ENCODE measurements at places on chromosomes 5 and 9.

GRCh38 chr5:96896806-96897205 is 20.5 kb downstream of the ERAP2 start:
- no peak for DNase-seq

DNA sequence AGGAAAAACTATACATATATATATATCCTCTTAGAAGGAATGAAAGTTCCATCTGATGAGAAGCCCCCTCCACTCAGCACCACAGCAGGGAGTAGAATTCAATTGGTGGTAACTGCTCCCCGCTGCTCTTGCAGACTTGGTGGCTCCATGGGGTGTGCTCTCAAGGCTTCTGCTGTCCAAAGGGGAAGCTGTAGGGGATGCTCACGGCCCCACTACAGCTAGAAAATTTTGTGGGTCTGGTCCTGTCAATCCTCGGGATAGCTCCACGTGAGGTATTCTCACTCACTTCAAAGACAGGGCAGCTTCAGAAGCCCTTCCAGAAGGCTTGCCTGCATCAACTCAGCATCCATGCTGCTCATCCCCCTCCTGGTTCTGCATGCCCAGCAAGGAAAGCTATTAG is 247.2 kb downstream of the CETN3 start:
- no peak for DNase-seq

- no peak for DNase-seq
These were observed 766.4 kb upstream of the WWC1 start for GRCh38 chr5:167525004-167525403.

DNA sequence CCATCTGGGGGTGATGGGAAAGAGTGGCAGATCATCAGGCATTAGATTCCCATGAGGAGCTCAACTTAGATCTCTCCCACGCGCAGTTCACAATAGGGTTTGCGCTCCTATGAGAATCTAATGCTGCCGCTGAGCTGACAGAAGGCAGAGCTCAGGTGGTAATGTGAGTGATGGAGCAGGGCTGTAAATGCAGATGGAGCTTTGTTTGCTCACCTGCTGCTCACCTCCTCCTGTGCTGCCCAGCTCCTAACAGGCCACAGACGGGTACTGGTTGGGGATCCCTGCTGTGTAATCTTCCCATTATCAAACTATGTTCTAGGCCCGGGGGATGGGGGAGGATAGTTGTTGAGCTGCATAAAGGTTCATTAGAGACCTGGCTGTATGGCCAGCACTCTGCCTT is 58.4 kb downstream of the UGCG start:
- DNase-seq, result no peak

- DNase-seq, result no peak
These were observed 1935.0 kb downstream of the EFNA5 start for GRCh38 chr5:105735704-105736103.

DNA sequence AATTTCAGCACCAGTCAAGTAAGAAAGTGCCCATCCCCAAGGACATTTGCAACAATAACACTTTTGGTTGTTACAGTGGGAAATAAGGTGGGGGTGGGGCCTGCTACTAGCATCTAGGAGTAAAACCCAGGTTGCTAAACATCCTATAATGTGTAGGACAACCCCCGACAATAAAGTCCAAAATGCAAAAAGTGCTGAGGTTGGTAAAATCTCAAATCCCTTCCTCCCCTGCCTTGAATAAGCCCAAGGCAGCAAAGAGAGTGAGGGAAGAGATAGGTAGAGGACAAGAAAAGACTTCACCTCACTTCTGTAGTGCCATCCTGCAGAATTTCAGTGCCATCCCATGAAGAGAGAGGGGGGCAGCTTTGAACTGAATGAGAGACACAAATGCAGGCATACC is 117.5 kb upstream of the NIPBL start:
- DNase-seq, result no peak

- DNase-seq, result no peak
These were observed 53.6 kb downstream of the S1PR3 start for GRCh38 chr9:89044881-89045280.

GRCh38 chr5:123455095-123455494 is 31.9 kb upstream of the CEP120 start:
- no peak for DNase-seq

GRCh38 chr9:135506327-135507103 is 6.0 kb downstream of the MRPS2 start:
- DNase-seq, result no peak

DNA sequence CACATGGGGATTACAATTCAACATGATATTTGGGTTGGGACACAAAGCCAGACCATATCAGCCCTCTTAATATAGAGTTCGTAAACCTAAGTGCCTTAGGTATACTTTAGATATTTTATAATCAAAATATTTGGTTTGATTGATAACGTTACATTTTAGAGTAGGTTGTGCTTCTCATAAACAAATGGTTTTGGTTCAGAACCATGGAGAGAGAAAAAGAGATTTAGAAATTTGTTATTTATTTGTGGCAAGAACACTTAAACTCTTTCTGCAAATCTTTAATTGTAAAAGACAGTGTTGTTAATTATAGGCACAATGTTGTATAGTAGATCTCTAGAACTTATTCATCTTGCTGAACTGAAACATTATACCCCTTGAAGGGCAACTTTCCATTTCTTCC is 298.8 kb downstream of the TENT4A start:
- no peak for DNase-seq

- DNase-seq, result no peak
These were observed 761 bp downstream of the CCT5 start for GRCh38 chr5:10250806-10251276.

DNA sequence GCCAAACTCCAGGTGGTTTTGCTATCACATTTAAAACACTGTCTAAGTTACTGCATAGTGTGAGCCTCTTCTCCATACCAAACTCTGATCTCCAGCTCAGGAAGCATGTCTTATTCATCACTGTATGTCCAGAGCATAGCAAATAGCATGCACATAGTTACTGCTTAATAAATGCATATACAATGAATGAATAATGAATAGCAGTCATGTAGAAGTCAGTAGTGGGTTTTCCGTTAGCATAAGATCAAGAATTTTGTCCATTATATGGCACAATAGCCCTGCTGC is 329.4 kb downstream of the ARRDC3 start:
- DNase-seq, result no peak

- no peak for DNase-seq
These were observed 571.9 kb downstream of the PDE4D start for GRCh38 chr5:59321642-59322041.

- no peak for DNase-seq
These were observed 144.9 kb downstream of the ADAMTSL1 start for GRCh38 chr9:18618862-18619261.

GRCh38 chr5:61683926-61684325 is 351.9 kb downstream of the ZSWIM6 start:
- no peak for DNase-seq

- DNase-seq, result no peak
These were observed 1000.2 kb downstream of the NR2F1-AS1 start for GRCh38 chr5:92580814-92581213.

GRCh38 chr9:85610074-85610860 is 131.5 kb downstream of the AGTPBP1 start:
- no peak for DNase-seq

- no peak for DNase-seq
These were observed 45.7 kb downstream of the PRDM6 start for GRCh38 chr5:123134653-123135181.

DNA sequence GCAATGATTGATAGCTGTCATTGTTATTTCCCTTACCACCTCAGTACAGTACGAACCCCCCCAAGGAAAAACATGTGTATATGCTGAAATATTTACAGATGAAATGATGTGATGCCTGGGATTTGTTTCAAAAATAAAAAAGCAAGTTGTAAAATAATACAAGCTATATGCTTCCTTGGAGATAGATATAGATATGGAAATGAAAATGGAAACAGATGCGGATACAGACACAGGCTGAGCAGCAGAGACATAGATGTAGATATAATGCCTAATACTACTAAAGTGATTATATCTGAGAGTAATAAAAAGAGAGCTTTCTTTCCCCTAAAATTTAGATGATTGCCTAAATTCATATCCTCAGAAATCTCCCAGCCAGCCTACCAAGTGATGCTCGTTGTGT is 127.5 kb upstream of the TNPO1 start:
- DNase-seq, result no peak

DNA sequence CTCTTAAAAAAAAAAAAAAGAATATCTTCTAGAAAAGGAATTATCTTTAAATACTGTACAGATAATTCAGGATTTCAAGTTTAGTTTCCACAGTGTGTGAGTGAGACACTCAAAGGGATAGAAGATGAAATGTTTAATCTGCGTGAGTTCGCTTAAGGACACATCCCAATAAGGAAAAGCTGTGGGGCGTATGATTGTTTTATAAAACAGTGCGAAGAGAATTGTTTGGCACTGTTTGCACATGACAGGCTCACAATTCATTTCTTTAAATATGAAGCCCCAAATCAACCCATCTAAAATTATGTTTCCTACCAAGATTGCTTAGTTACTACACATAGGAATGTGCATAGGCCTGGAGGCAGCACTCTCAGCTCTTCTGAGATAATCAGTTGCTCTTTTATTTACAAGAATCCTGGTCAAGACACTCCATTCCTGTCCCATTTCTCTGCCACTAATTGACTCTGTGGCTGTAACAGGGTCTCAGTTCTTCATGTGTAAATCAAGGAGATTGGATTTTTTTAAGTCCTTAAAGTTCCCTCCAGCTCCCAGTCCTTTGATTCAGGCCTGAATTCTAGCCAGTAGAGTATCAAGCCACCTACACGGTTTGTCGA is 60.1 kb downstream of the BHMT start:
- no peak for DNase-seq

DNA sequence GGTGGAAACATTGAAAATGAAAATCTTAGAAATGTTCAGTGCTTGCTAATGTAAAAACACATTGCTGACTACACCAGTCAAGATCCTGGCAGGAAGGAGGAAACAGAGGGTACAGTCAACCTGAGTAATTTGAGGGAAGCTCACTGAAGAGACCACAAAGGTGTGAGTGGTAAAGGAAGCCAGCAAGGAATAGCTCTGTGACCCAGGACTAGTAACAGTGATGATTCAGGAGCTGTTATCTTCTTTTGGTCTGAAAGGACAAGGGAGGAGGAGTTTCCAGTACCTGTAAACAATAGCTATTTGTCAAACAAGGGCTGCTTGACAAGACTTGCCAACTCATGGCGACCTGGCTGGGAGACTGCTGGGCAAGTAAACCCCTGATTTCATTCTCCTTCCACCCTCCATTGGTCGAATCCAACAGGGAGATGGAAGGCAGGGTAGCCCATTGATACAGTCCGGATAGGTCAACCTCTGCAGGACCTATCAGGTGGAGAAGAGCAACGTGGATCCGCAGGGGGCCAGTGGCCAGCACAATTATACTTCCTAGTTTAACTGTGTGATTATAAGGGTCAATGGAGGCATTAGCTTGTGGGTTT is 68.1 kb downstream of the MAMDC2 start:
- DNase-seq, result no peak
